Stimulated activated CD4-positive, alpha-beta T cell treated with anti-CD3 and anti-CD28 coated beads, TNF-alpha, amount 100 ng/mL, for 48 hours (primary cell): ENCODE measurements at places on chromosomes 7 and 10.

GRCh38 chr10:12938271-12938670 lies 63.2 kb downstream of the CCDC3 start:
- no peak for DNase-seq

- DNase-seq = no peak
These were observed 144.7 kb upstream of the SEMA3A start for GRCh38 chr7:84339306-84339705.

GRCh38 chr10:132306864-132307751 lies 642 bp downstream of the STK32C start:
- DNase-seq = no peak

DNA sequence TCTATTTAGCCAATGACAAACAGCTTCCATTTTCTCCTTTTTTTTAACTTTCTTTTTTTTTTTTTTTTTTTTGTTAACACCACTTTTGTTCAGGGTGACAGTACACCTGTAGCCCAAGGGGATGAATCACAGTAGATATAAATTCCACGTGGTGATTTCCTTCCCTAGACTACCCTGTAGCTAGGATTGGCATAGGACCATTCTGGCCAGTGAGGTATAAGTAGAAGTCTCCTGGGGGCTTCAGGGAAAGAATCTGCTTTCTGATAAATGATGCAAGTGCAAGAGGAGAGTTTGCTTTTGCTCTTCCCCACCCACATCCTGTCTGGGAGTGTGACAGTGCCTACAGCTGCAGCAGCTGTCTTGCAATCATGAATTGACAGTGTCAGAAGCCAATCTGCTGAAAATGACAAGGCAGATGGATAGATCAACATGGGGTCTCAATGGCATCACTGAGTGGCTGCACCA lies 63.2 kb upstream of the TOMM7 start:
- peak; percentile 49 for DNase-seq

- no peak for DNase-seq
These were observed 130.6 kb upstream of the FAM20C start for GRCh38 chr7:61576-62360.

GRCh38 chr10:4296161-4296560 lies 511.2 kb upstream of the KLF6 start:
- DNase-seq = no peak

DNA sequence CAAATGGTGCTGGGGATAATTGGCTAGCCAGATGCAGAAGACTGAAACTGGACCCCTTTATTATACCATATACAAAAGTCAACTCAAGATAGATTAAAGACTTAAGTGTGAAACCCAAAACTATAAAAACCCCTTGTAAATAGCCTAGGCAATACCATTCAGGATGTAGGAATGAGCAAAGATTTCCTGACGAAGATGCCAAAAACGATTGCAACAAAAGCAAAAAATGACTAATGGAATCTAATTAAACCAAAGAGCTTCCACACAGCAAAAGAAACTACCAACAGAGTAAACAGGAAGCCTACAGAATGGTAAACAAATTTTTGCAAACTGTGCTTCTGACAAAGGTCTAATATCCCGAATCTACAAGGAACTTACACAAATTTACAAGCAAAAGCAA lies 30.9 kb upstream of the PLXDC2 start:
- no peak for DNase-seq

GRCh38 chr10:5596611-5597341 lies 69.6 kb downstream of the ASB13 start:
- no peak for DNase-seq
